ENCODE measurements at places on chromosomes 7 and 10.

GRCh38 chr10:72001033-72001395 is 36.8 kb downstream of the CHST3 start:
- no peak for DNase-seq

- DNase-seq = no peak
Observed at GRCh38 chr7:131540491-131541162, 15.8 kb downstream of the PODXL start.

- DNase-seq = no peak
Observed at GRCh38 chr7:12436126-12436525, 32.5 kb upstream of the VWDE start.

DNA sequence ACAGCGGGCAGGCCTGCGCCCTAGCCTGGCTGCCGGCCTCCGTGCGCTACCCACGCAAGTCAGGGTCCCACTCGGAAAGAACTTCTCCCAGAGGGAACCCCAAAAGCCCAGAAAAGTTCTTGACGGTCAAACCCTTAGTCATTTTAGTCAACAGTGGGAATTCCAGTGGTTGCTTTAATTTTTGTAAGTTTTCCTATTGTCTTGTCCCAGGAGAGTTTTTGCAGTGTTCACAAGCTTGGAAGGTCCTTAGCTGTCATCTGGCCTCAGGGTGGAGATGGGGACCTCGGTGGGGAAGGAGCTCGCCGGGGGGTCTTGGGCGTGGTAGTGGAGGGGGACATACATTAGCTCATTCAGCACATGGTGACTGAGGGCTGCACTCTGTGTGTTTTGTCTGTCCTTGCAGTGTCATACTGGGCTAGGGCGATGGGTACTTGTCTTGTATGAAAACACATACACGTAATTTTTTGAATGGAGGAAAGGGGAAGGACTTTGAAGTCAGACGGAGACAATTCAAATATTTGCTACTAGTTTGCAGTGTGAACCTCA is 736 bp downstream of the MINDY4 start:
- DNase-seq = peak; percentile 9

- no peak for DNase-seq
Observed at GRCh38 chr7:100602889-100603725, 944 bp downstream of the PCOLCE start.

GRCh38 chr7:89826557-89826956 is 327.7 kb upstream of the STEAP1 start:
- DNase-seq = no peak

DNA sequence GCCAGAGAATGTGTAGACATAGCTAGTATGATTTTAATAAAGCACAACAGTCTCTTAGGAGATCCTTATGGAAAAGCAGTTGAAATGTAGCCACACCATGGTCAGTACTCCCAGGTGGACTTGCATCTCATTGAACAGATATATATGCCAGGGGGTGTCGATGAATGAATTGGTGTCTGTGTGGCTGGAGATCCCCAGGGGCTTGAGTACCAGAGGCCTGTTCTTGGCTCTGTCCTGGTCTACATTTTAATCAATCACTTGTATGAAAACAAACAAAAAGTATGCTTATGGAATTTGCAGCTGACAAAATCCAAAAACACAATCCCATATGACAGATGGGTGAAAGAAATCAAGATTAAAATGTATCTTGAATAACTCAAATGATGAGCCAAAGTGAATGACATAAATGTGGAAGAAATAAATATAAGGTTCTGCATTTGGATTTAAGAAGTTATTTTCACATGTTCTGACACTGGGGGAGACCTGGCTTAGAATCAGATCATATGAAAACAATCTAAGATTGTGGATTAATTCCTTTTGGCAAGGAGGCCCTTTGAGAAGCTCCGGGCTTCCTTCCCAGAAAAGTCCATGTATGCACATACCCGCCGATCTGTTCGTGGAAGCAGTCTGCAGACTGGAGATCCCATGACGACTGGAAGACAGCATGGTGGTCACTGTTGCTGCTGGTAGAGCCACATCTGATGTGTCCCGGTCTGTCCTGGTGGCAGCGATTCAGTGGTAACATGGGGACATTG is 15.6 kb downstream of the CLEC2L start:
- DNase-seq = no peak

- no peak for DNase-seq
Observed at GRCh38 chr7:10225275-10225674, 748.4 kb upstream of the PHF14 start.

- no peak for DNase-seq
Observed at GRCh38 chr10:72808001-72808400, 85.5 kb upstream of the OIT3 start.

DNA sequence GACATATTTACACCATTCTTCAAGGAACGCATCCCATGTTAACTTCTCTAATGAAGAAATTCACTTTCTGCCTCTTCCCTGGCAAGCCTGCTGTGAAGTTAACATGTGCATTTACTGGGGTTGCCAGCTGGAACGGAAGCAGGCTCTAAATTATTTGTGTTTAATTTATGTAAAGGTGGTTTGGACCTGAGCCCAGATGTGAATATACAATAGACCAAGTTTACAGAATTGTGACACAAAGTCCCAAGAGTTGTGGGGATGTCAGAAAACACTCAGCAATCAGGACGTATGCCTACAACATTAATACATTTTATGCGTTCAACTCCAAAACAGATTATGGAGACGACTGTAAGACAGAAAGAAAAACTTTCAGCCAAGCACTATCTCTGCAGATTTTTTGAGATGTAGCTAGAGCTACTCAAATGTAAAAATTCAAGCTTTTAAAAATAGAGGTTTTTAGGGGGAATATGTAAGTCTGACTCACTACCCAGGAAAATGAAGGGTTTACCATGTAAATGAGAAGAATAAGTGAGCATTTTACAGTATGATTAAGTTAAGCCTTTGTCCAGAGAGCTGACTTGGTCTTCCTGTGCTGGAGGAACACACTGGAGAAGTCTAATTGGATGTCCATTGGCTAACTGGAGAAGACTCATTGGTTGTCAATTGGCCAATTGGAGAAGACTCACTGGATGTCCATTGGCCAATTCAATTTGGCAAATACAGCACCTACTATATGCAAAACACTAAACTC is 19.5 kb downstream of the NRP1 start:
- DNase-seq = peak; percentile 88

DNA sequence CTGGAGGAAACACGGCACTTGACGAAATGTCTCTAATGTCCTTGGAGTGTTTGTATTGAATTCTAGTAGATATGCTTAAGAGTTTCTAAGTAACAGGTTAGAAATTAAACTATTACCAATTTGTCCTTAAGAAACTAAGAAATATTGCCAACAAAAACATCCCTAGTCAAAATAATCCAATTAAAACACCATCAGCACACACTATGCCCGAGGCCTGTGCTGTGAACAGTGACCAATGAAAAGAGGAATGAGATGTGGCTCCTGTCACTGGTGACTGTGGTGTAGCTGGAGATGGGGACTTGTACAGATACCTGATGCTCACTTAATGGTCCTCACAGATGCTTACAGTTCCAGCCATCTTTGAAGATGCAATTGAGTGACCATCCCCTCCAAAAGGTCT is 651.1 kb downstream of the SORCS3 start:
- DNase-seq = no peak

- no peak for DNase-seq
Observed at GRCh38 chr10:21285207-21285606, 240.3 kb downstream of the SKIDA1 start.

- no peak for DNase-seq
Observed at GRCh38 chr10:44995581-44995913, 5.2 kb upstream of the ZNF22 start.

DNA sequence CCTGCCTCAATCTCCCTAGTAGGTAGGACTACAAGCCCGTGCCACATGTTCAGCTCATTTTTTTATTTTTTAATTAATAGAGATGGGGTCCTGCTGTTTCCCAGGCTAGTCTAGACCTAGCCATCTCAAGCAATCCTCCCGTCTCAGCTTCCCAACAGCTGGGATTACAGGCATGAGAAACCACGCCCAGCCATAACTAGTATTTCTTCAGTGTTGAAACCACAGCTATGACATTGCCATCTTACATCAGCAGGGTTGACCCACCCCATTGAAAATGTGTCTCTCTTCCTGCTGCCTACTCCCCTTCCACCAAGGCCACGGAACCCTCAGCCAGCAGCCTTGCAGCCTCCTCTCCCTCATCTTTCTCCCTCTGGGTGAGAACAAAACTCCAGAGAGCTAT is 62.1 kb upstream of the ZNF746 start:
- DNase-seq = peak; percentile 69

GRCh38 chr7:74625446-74625845 is 32.1 kb upstream of the GTF2I start:
- DNase-seq = peak; percentile 42

- DNase-seq = no peak
Observed at GRCh38 chr7:1761774-1762173, 91.7 kb downstream of the ELFN1 start.

DNA sequence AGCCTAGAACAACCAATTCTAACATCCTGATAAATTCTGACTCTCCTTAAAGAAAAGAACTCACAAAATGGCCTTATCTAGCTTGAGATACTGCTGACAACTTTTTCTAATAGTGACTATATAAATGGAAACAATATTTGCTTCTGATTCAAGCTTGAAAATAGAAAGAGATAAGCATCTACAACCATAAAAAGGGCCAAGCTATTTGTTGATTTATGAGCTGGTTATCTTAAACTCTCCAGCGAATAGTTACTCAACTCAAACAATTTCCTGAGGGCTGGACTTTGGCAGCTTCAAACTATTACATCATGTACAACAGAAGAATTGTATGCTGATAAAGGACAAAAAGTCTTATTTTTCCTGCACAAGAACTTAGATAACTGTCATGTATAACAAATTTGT is 4.6 kb downstream of the USP54 start:
- DNase-seq = peak; percentile 49

- no peak for DNase-seq
Observed at GRCh38 chr7:44272456-44272855, 52.9 kb downstream of the CAMK2B start.

DNA sequence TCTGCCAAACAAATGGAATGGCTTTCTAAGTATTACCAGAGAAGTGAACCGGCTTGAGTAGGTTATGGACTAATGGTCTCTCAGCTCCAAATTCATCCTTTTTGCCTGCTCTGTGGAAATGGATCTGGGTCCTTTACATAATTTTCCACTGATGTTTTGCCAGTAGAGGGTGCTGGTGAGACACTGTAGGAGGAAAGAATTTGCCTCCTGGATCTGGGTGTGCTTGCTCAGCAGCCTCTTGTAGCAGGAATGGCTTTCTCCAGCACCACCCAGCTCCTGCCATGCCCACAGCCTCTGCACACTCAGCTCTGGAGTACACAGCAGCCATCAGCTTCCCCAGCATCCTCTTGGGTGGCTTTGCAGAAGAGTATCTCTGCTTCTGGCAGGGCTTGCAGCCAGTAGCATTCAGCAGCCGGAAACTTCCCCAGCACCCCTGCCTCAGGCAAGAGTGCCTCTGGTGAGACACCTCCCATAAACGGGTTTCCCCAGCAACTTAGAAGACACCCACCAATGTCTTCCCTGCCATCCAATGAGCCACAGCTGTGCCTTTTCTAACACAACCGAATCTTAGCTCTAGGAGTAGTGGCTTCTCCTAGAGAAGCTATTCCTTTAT is 235.0 kb upstream of the PLPP4 start:
- peak; percentile 78 for DNase-seq

DNA sequence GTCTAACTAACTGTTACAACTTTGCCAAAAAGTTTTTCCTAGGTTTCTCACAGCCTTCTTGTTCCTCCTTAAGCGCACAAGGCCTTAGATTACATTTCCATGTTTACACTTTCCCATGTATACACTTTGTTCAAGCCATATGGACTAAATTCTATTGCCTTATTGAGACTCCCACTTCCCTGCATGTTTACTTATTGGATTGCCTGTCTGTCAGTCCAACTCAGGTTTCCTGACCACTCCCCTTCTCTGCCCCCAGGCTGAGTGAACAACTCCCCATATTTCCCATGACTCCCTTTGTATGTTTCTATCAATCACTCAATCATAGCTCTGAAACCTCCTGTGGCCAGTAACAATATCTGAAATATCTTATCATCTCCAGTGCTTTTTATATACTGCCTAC is 43.0 kb downstream of the SLC25A40 start:
- peak; percentile 18 for DNase-seq

DNA sequence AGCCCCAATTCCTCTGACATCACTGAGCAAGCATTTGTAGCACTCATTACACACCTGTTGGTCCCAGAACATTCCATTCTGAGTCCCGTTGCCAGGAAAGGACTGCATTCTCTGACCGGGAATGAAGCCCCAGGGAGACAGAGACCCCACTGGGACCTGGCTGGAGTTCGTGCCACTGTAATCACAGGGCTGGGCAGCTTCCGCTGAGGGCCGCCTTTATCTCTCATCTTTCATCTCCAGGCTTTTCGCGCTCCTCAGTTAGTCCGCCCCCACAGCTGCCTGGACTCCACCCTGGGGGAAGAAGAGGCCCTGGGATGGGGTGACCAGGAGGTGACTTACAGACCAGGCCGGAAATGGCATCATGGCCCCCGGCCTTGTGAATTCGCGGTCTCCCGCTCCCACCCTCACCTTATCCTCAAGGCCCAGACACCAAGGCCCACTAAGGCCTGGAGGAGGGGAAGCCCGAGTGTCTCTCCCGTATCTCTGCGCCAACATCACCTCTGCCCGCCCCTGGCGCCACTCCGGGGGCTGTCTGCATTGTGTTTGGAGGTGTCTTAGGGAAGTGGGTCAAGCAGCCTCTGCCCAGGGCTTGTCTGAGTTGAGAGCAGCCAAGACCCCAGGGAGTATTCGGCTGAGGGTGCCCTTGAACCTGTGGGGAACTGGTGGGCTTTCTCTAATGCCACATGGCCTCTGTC is 75.4 kb downstream of the PROSER2 start:
- DNase-seq = peak; percentile 89

GRCh38 chr7:123580406-123581161 is 21.0 kb upstream of the ASB15 start:
- peak; percentile 68 for DNase-seq

GRCh38 chr10:22363305-22363704 is 18.0 kb downstream of the SPAG6 start:
- DNase-seq = no peak

DNA sequence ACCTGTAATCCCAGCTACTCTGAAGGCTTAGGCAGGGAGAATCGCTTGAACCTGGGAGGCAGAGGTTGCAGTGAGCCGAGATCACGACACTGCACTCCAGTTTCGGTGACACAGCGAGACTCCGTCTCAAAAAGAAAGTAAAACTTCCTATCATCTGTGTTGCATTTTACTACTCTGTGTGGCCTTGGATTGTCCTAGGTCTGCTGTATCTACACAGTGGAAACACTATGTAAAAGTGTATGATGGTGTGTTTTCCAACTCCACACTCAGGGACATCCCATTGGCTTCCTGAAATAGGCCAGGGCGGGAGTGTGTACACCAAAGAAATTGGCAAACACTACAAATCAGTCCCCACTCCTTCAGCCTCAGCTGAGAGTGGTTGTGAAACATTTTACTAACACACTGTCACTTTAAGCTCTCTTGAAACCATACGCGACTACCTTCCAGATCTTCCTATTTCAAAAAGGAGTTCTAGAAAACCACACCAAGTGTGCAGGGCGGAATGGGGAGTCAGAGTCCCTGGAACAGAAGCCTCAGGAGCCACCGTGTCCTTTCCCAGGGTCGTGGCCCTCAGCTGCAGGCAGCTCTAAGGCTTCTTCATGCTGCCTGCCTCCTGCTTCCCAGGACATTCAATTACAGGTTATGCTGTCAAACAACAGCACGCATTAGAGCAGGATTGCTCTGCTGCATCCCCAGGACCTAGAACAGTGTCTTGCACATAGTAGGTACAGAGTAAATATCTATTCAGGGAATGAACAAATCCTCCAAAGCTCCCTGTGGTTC is 275.4 kb downstream of the PARD3 start:
- DNase-seq = no peak

- DNase-seq = peak; percentile 54
Observed at GRCh38 chr7:22563621-22564241, 63.7 kb upstream of the STEAP1B start.
